ENCODE measurements at places on chromosomes 2 and 18.

- no peak for DNase-seq
Observed at GRCh38 chr2:203592470-203592869, 57.4 kb upstream of the RAPH1 start.

GRCh38 chr2:53077413-53077812 lies 690.2 kb upstream of the CHAC2 start:
- no peak for DNase-seq

GRCh38 chr2:240032406-240033329 lies 2.4 kb upstream of the OR6B2 start:
- no peak for DNase-seq

- DNase-seq, result no peak
Observed at GRCh38 chr2:433216-433615, 145.3 kb upstream of the ALKAL2 start.

DNA sequence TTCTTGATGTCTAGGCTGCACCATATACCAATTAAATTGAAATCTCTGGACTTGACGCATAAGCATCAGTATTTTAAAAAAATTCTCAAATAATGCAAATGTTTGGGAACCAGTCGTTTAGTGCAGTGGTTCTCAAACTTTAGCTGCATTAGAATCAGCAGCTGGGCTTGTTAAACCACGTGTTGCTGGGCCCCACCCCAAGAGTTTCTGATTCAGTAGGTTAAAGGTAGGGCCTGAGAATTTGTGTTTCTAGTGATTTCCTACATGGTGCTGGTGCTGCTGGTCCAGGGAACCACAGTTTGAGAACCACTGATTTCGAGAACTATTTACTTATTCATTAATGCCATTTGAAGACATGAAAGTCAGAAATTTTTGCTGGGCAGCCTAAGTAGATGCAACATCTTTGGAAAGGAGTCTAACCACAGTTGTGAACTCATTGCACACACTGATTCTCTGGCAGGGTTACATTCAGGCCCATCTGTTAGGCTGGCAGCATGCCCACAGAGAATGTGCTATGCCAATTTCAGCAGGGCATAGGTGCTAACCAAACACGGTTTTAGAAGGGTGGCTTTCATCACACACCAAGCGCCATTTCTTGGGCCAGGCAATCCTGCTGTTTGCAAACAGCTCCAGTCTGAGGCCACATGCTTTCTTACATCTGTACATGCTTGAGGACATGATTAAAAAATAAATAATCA lies 26.4 kb upstream of the ATP5MC3 start:
- DNase-seq, result no peak

DNA sequence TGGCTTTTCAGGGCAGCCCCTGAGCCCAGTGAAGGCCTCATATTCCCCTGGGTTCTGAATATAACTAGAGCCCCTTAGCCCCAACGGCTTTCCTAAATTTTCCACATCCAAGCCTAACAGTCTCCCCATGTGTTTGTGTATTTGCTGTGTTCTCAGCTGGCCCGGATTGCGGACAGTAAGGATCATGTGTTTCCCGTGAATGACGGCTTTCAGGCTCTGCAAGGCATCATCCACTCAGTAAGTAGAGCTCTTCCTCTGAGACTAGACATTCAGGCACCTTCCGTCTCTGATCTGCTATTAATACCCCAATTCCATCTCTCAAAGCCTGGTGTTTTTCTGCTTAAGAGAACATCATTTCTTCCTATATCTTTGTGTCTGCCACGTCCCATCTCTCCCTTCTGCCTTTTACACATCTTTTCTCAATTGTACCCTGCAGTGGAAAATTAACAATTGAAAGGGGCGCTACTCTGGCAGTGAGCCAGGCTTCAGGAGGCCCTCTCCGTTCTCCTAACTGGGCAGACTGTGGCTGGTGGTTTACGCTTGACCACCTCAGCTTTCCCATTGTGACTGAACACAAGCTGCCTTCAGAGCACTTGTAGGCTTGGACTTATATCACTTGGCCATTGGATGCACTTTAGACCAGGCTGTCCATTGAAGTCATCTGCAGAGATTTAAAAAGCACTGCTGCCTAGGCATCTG lies 64.4 kb downstream of the ANTXR1 start:
- DNase-seq, result no peak

DNA sequence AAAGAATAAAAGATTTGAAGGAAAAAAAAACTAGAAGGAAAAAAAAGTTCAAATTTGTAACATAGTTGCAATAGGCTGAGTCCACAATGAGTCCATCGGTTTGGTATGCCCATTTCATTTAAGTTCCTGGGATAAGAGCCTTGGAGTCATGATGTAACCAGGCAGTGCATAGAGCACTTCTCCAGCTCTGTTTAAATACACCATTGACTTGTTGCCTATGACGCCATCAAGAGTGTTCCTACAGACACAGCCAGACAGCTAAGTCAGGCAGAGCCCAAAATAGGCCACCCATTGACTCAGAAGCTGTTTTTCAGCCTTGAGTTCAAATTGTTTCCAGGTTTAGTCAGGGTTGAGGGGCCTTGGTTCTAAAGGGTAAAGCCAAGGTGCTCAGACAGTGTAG lies 44.9 kb downstream of the SOCS6 start:
- no peak for DNase-seq

DNA sequence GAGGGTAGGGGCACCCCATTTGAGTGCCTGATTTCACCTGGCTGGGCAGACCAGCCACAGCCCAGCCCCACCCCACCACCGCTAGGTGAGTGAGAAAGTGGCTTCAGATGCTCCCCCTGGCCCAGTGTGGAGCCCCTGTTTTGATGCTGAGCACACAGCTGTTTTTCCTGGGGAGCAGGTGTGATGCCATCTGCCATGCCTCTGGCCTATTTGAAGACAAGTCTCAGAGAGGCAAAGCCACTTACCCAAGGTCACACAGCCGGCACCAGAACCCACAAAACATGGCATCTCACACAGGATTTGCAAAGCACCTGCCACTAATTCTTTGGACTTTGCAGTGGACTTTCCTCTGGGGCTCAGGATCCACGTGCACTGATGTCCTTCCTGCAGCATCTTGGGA lies 131.3 kb downstream of the INHBB start:
- DNase-seq, result no peak

GRCh38 chr2:101889460-101890098 lies 102.2 kb upstream of the IL1R2 start:
- DNase-seq, result no peak

- no peak for DNase-seq
Observed at GRCh38 chr2:163602196-163602595, 133.6 kb downstream of the FIGN start.

GRCh38 chr2:118493213-118493612 lies 354.2 kb downstream of the EN1 start:
- DNase-seq, result no peak

- DNase-seq, result no peak
Observed at GRCh38 chr2:193566276-193566675, 1371.5 kb upstream of the TMEFF2 start.

DNA sequence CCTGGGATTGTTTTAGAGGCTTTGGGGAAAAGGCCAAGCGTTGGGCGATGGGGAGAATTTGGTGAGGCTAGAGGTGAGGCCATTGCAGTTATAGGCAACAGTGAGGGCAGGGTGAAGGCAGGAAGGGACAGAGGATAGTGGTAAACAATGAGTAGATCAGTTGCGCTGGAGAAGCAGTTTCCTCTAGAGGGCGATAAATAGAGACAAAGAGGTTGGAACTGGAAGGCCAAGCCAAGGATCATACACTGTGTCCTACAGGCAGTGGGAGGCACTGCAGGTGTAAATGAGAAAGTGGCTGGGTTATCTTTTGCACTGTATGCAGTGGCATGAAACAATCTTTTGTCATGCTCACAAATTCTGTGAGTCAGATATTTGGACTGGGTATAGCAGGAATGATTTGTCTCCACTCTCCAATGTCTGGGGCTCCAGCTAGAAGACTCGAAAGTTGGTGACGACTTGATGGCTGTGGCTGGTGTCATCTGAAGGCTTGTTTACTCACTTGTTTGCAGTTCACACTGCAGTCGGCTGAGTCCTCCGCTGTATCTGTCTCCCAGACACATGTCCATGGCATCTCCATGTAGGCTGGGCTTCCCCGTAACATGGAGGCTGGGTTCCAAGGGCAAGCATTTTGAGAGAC lies 82.1 kb downstream of the TNP1 start:
- DNase-seq, result no peak

DNA sequence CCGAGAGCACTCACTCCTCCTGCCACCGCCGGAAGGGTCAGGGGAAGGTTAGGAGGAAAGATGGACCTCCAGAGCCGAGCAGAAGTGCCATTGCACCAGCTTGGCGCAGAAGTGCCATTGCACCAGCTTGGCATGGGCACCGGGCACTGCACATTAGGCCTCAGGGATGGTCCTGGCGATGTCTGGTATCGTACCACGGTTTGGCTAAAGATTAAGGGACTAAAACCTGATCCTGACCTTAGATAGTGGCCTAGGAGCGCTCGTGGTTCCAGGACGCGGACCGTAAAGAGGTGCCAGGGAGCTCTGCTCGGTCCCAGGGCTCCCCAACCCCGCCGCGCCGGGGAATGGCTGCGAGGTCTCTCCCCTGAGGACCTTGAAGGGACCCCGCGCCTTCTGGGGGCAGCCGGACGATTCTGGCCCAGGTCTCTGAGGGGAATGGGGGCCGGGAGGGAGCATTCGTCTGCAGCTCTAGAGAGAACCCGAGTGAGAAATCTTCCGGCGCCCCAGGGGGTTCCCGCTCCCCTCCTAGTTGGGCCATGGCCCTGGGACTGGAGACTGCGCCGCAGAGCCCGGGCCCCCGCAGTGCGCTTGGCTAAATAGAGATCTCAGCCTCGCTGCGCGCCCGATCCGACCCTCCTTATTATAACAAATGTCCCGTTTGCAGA lies 1.8 kb downstream of the PAX8 start:
- no peak for DNase-seq

- DNase-seq, result no peak
Observed at GRCh38 chr18:35942661-35943060, 29.8 kb upstream of the RMP24 start.

DNA sequence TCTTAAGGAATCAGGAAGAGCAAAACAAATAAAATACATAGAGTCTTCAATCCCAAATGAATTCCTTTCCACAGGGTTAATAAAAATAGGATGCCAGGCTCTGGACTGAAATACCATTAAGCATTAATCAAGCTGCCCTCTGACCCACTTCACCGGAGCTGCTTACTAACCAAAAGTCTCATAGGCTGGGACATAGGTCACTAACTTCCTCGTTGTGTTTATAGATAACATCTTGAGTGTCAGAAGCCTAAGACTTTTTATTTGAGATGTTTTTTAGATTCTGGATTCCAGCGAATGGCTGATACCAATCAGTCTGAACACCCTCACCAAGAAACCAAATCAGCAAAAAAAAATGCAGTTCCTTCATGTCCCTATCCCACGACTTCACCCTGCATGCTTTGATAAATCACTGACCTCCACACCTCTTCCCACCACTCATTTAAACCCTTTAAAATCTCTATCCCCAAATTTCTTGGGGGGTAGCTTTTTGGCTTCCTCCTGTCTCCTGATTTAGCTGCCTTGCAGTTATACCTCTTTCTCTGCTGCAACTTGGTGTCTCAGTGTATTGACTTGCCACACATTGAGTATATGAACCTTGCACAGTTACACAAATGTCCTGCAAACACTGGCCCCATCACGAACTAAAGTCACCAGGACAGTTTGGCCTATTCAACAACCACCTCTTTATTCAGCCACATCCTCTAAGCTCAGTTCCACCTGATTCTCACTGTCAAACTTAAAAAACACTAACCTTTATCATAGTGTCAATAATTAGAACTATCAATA lies 399.3 kb downstream of the METTL4 start:
- DNase-seq, result no peak

- no peak for DNase-seq
Observed at GRCh38 chr2:20012282-20013125, at the start of gene MATN3. TSS of gene MATN3 (minus strand) at chr2:20012668. CDS start at chr2:20012631, 37 bp downstream.

DNA sequence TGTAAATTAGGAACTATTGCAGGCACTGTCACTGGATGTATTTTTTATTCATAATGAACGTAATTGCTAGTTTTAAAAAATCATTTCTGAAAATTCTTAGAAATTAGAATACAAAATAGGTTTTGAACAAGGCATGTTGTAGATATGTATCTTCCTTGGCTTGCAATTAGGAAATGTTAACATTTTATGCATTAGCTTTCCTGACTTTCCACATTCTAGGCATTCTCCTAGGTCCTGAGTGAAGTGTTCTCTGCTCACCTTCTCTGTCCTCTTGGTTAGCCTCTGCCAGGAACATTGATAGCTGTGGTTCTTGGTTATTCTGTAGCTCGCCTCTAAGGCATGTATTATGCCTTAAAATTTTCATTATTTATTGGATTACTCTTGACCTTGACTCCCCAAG lies 130.3 kb downstream of the FHOD3 start:
- DNase-seq, result no peak

DNA sequence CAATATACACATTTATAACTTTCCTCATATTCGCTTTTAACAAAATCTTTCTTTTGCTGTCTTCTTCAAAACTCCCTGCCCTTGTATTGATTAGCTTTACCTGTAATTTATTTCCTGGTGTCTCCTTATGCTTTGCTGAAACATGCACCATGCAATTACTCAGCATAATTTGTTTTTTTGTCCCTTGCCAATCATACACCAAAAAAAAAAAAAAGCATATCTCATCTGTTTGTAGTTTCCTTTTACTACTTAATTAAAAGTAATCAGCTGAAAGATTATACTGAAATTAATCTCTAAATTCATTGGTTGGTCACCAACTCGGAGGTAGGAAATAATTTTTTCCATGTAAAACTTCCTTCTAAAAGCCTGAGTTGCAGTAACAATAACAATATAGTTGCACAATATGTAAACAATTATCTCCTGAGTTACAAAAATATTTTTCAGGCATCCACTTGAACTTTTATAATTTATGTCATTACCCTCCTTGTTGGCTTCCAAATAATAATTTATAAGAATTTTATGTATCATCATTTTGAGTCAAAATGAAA lies 53.0 kb upstream of the ROCK1 start:
- no peak for DNase-seq

DNA sequence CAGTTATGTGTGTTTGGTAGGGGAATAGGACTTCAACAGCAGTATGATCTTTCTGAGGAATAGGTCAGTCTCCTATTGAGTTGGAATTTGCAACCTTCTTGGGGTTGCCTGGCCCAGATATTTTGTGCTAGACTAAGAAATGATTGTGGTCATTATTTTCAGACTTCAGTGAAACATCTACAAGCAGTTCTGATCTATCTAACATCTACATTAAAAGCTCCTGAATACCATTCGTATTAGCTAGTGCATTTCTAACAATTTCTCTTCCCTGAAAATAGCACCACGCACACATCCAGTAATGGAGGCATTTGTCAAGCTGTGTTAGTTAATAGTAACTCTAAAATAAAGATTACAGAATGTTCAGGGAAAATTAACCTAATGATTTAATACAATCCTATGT lies 179.3 kb downstream of the FIGN start:
- no peak for DNase-seq

GRCh38 chr2:129361688-129362087 lies 617.8 kb upstream of the RAB6C start:
- no peak for DNase-seq

Measured in cortex of kidney (tissue), 1 donor.